ENCODE measurements at places on chromosomes 13 and 19.

DNA sequence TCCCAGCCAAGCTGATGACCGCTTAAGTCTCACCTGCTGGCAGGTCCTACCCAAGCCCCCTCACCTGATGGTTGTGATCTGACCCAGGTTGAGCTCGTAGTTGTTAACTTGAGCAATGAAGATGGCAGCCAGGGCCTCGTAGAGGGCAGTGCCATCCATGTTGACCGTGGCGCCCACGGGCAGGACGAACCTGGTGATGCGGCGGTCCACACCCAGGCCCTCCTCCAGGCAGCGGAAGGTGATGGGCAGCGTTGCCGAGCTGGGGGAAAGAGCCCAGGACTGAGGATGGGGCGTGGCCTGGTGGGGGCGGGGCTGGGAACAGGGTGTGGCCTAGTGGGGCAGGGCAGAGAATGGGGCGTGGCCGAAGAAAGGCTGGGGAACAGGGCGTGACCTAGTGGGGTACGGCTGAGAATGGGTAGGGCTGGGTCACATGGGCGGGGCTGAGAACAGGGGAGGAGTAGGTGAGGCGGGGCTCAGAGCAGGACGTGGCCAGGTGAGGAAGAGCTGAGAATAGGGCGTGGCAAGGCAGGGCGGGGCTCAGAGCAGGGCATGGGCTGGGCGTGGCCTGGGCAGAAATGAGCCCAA, 12.9 kb downstream of the OR7C2 start:
- DNase-seq = no peak

- DNase-seq = peak; percentile 42
Measured at GRCh38 chr13:37617173-37617572, 18.6 kb upstream of the POSTN start.

DNA sequence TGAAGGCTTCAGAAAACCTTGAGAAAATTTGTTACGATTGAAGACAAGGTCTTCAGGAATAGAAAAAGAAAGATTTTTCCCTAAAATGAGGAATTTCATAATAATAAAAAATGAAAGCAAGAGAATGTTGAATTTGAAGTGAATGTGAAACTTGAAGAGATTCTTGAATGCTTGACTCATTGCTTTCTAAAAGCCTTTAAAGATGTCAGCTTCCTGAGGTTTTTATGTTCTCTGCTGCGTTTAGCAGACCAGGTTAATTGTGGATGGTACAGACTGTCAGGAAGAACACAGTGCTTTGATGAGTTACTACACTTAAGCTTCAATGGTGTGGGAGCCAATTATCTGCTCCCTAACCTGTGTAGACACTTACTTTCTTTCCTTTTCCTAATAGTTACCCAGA, 96.3 kb upstream of the FNDC3A start:
- DNase-seq = no peak

- no peak for DNase-seq
Measured at GRCh38 chr13:20231839-20232555, at the start of gene GJB6. GJB6 (minus strand) TSS chr13:20232319; CDS start chr13:20223480, 8,839 bp downstream.

DNA sequence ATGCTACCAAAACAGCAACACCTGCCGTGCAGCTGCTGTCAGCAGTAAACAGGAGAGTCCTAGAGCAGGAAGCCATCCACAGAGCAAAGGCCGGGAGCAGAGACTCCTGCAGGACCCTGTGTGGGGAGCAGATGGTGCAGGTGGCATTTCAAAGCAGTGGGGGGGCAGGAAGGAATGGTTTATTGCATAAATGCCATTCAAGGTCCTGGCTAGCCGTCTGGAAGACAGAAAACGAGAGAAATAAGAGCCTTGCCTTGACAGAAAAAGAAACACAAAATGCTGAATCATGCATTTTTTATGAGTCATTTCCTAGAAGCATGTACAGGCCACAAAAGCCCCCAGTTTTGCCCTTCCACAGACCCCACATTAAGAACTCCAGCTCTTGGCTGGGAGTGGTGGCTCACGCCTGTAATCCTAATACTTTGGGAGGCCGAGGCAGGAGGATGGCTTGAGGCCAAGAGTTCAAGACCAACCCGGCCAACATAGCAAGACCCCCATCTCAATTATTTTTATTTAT, 5.4 kb downstream of the RSPH6A start:
- DNase-seq = peak; percentile 77

- no peak for DNase-seq
Measured at GRCh38 chr13:42614436-42615035, 40.6 kb downstream of the TNFSF11 start.

DNA sequence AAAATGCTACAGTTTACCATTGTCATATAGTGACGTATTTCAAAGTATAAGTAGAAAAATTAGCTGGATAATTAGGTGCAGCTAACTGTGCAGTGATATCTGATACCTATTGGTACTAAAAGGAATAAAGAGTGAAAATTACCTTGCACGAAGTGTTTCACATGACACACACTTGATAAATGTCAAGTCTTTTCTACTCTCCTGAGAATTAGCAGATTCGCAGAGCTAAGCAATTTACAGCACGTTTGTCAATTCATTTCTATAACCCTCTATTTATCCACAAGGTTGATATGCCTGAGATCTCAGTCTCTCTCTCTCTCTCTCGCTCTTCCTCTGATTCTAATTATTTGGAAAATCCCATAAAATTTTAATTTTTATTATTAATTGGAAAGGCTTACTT, 1109.0 kb downstream of the EFNB2 start:
- no peak for DNase-seq

GRCh38 chr13:41398494-41399170, 58.7 kb upstream of the RGCC start:
- no peak for DNase-seq

DNA sequence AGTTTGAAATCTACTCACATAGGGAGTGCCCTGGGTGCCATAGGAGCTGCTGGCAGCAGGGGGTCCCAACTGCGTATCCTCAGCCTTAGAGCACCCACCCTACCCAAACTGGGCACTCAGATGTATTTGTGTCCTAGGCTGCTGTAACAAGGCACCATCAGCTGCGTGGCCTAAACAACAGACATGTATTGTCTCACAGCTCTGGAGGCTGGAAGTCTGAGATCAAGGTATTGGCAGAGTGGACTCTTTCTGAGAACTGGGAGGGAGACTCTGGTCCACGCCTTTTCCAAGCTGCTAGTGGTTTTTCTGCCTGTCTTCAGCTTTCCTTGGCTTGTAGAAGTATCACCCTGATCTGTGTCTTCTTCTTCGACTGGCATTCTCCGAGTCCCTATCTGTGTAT, 83.6 kb downstream of the FGF14 start:
- DNase-seq = no peak

- DNase-seq = no peak
Measured at GRCh38 chr19:9219489-9219888, at the start of gene OR7D4. OR7D4 (minus strand) TSS chr19:9219589; CDS start chr19:9214837, 4,752 bp downstream.

GRCh38 chr19:53007606-53008005, 6.1 kb upstream of the ERVV-1 start:
- DNase-seq = no peak

- DNase-seq = no peak
Measured at GRCh38 chr19:29505097-29505824, 20.5 kb upstream of the VSTM2B start.

DNA sequence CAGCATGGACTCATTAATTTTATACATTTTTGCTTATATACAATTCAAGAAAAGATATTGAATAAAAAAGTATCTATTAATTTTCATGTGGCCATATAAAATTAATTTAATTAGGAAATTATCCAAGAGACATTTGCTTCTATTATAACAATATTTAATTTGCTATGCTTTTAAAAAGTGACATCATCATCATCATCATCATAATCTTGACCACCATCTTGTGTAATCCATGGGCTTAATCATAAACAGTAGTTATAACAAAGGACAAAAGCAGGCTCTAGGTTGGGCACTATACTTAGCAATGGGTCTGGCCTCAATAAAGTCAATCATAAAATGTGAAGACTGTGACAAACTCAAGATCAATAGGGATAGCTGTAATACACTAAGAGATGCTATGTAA, 1031.6 kb downstream of the SLITRK1 start:
- DNase-seq = no peak

DNA sequence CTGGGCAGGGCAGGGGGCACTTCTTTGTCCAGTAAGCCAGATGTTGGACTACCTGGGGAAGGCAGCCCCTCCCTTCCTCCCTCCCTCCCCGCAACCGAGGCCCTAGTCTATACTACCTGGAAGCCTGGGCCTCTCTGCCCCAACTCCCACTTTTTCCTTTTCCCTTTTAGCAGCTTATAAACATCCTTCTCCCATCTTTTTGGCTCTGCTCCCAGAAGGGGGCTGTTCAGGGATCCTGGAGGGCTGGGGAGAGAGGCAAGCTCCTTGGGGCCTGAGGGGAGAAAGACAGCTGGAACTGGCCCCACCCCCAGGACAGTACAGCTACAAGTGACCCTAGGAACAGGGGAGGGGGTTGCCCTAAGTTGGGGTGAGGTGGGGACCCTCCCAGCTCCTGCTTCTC, 44.9 kb downstream of the LYL1 start:
- DNase-seq = no peak

Data from fibroblast of lung (primary cell).